ENCODE measurements at places on chromosomes 12 and 14.

DNA sequence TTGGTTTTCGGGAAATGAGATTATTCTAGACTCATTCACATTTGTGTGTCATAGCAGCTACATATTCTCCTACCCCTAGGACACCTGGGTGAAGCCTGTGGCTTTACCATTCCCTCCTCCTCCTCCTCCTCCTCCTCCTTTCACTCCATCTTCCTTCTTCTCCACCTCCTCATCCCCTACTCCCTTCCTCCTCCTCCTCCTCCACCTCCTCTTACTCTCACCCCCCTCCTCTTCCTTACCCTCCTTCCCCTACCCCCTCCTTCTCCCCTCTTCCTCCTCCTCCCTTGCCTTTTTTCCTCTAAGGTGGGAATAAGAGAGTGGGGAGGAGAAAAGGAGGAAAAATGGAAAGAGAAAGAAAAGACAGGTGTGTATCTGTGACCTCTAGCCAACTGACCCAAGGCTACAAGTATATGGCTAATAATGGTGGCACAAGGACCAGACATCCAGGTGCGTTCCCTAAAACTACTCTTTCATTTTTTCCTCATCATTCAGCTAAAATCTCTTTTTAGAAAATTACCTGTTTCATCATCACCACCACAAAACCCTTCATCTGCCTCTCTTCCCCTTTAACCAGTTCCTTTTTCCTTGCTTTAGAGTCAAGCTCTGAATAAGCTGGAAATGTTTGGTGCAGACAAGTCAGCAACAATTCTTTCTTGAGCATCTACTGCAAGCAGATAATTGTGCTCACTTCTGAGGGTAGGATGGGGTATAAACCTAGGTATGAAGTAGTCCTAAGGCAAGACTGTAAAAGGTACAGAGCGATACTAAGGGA, 149.8 kb upstream of the FOXN3 start:
- DNase-seq, result no peak

DNA sequence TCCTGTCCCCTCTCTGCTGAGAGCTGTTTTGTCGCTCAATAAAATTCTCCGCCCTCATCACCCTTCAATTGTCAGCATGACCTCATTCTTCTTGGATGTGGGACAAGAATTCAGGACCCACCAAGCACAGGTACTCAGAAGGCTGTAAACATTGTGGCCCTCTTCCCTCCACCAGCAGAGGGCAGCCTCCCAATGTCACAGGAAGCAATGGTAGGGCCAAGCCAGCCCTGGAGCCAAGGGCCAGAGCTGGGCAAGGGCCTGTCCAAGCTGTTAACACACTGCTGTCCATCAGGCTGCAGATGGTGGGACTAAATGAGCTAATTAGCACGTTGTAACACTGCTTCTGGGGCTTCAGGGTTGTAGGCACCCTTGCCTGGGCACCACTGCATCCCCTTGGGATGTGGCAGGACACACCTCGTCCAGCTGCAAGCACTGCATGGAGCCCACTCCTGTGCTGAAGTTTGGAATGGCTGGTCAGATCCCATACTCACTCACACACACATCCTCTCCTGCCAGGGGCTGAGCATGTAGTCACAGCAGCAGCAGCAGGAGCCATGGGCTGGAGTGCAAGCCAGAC, 62.7 kb upstream of the HECTD1 start:
- DNase-seq, result no peak

DNA sequence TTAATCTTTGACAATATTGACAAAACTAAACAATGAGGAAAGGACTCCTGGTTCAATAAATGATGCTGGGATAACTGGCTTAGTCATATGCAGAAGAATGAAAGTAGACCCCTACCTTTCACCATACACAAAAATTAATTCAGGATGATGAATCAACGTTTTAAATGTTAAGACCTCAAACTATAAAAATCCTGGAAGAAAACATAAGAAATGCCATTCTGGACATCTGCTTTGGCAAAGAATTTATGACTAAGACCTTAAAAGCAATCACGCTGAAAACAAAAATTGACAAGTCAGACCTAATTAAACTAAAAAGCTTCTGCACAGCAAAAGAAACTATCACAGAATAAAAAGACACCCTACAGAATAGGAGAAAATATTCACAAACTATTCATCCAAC, 97.4 kb downstream of the LMNTD1 start:
- no peak for DNase-seq

DNA sequence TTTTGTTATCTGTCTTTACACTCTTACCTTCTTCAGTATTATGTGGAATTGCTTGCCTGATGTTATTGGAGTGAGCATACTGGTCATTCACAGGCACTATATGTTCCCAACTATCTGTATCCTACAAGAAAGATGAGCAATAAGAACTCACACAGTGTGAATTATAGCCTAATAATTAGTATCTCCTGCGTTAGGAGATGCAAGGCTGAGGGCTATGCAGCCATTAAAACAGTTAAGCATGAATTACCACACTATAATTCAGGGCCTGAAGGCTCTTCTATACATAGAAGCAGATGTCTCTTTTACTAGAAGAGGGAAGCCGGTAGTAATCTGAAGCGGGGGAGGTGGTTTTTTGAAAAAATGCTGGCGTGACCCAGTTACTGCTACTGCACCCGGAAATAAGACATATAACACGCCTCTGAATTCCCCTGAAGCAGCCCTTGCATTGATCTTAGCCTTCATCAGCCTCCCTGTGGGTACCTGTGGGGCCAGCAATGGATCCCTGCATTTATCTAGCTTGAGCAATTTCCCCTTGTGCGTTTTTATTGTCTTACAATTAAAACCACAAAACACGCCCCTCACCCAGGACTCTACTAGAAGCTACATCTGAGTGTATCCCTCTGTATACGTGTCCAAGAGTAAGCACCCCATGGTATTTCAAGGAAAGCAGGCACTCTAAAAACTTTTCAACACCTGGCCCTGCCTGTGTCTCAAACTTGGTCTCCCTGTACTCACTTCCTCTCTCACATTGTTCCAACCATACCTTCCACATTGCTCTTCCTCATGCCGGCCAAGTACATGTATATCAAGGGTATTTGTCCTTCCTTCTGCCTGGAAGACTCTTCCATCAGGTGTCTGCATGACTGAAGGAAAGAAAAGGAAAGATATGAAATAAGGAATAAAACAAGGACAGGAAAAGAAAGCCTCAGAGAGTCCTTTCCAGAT, 210.9 kb upstream of the ARID2 start:
- DNase-seq, result no peak

Data from globus pallidus (tissue), 1 donor.